ENCODE measurements at places on chromosomes 2 and 18.

GRCh38 chr18:13521418-13521817 lies 204.9 kb downstream of the FAM210A start:
- no peak for DNase-seq

DNA sequence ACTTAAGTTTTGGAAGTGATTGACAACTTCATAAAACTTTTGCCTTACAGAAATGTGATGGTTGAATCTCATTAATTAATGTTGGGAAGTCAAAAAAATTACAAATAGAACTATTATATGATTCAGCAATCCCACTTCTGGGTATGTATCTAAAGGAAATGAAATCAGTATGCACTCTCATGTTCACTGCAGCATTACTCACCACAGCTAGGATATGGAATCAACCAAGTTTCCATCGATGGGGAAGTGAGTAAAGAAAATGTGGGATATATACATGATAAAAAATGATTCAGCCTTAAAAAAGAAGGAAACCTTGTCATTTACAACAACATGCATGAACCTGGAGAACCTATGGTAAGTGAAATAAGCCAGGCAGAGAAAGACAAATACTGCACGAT lies 112.4 kb upstream of the WDR75 start:
- DNase-seq: no peak

GRCh38 chr2:238345297-238345968 lies 25.1 kb downstream of the TRAF3IP1 start:
- no peak for DNase-seq

DNA sequence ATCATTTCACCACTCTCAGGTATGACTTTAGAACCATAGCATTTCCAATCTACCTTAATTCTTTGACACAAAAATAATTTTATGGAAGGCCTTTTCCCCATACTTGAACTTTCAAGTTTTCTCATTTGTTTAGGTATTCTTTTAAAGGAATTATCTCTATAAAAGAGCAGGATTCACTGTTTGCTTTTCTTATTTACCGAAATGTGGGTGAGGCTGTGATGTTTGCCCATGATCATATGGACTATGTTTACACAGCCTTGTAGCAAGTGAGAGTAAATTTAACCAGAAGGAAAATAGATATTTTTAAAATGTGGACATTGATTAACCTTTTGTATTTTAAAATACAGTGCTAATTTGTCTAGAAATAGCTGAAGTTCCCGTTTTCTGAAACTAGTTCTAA lies 26.3 kb downstream of the CAB39 start:
- DNase-seq: no peak

- no peak for DNase-seq
Measured at GRCh38 chr2:150607390-150607811, 119.9 kb upstream of the RND3 start.

Data from NCI-H1436 treated with DMSO at 0.1 percent for 48 hours (cell line).